ENCODE measurements at places on chromosomes 2 and 18. TPM values are rescaled to one million over a fixed set of nuclear protein-coding genes. Genes with fewer than 3 reads are reported as not detected.

The KRTCAP3 gene
- total RNA-seq, result 28.6 TPM

The OSBPL6 gene
- 6.0 TPM for total RNA-seq

The MTLN gene
- 85.9 TPM for total RNA-seq

The EFEMP1 gene
- total RNA-seq, result 188 TPM

The LAMA3 gene
- 582 TPM for total RNA-seq

The REG3G gene
- total RNA-seq, result not detected

The MEIS1 gene
- 26.4 TPM for total RNA-seq

The UPP2 gene
- not detected for total RNA-seq

The TUBA3D gene
- total RNA-seq, result not detected

The TWIST2 gene
- total RNA-seq, result 8.5 TPM

The TUBB8B gene
- 0.24 TPM for total RNA-seq

Data from tracheal epithelial cell (primary cell).